ENCODE measurements at places on chromosomes 11 and 22.

DNA sequence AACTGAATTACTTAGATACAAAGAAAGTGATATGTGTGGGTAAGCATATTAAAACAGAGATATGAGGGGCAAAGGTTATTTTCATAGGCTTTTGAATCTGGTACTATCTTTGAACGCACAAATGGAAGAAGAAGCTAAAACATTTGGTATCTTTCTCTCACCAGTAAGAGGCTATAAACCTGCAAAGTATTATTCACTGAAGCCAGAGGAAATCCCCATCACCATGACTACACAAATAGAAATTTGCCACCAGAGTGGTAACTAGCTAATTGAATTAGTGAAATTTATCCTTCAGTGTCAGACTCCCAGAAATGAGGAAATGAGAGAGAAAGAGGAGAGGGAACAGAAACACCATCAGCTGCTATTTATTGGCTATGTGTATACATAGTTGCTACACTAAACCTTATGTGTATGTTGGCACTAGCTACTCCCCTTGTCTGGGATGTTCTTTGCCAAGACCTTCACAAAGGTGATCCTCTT, 503.4 kb downstream of the DLG2 start:
- DNase-seq: no peak

- no peak for DNase-seq
Observed at GRCh38 chr11:115316696-115317095, 187.5 kb downstream of the CADM1 start.

GRCh38 chr22:33837826-33838225, 82.5 kb downstream of the LARGE1 start:
- no peak for DNase-seq

- no peak for DNase-seq
Observed at GRCh38 chr11:340539-341512, 20.2 kb upstream of the IFITM3 start.

DNA sequence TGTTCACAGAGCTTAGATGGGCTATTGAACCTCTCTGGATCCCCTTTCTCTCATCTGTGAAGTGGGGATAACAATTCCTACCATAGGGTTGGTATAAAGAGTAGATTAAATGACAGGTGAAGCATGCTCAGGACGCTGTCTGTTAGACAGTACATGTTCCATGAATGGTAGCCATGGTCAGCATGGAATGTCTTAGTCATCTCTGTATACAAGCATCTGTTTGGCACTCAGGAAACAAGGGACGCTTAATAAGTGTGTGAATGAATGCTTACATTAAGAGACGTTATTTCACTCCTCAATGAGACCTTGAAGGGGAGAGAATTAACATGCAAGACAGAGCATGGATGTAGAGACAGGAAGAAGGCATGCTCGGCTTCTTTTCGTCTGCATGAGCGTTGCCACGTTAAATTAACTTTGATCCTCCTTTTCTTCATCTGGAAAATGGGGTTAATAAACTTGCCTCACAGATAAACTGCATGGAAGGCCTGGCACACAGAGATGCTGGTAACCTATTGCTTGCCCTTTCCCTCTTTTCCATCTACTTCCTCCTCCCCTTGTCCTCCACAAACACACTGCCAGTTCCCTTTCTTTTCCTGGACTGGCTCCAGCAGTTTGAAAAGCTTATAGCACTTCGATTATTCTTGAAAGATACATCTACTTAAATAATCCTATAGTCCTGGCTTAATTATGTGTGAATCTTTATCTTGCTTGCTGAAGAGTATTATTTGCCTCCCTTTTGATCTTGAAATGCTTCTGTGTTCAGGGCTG, 267.2 kb upstream of the MTNR1B start:
- no peak for DNase-seq

GRCh38 chr22:46678003-46678657, 57.9 kb downstream of the GRAMD4 start:
- no peak for DNase-seq

- no peak for DNase-seq
Observed at GRCh38 chr11:16037179-16037578, 319.2 kb downstream of the SOX6 start.

GRCh38 chr11:49202287-49202976, 6.0 kb downstream of the FOLH1 start:
- DNase-seq: no peak

- DNase-seq: no peak
Observed at GRCh38 chr11:66607126-66607834, 9.2 kb upstream of the RBM14 start.

DNA sequence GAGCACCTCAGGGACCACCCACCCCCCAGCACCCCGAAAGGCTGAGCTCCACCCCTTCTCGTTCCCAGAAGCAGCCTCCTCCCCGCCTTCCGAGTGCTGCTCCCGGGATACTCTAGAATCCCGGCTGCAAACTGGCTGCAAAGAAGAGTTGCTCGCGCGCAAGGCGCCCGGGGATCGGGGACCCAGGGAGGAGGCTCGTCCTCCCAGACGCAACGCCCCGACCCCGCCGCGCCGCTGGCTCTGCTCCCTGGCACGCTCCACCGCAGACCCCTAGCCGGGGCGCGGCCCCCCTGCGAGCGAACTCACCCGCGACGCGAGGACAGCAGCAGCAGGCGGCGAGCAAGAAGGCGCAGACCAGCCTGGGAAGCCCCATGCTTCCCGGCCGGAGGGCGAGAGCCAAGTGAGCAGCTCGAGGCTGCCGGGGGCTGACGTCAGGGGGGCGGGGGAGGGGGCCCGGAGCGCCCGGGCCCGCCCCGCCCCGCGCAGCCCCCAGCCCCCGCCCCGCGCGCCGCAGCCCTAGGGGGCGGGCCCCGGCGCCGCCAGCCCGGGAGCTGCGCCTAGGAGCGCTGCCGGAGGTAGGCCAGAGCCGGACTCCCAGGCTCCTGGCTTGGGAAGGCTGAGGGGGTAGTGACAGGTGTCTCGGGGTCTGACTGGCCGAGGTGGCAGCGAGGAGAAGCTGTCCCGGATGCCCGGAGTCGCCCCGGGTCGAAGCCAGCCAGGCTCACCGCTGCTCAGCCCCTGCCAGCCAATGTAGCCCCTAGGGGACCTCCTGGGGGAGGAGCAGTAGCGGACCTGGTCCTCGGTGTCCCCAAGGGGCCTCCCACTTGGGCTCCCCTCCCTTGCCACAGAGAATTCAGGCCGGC, at the start of gene MCAM:
MCAM (minus strand) TSS at position 402 of the 863 bp plus-strand sequence; CDS start at position 373, 29 bp downstream.
- DNase-seq: no peak

DNA sequence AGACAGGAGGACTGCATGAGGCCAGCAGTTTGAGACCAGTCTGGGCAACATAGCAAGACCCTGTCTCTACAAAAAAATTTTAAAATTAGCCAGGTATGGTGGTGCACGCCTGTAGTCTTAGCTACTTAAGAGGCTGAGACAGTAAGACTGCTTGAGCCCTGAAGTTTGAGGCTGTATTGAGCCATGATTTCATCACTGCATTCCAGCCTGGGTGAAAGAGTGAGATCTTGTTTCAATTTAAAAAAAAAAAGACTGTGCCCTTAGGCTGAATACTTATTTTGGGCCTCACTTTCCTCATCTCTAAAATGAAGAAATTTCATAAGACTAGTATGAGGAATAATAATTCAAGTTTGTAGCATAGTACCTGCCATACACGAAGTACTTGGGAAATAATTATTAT, 6.9 kb downstream of the AQP11 start:
- DNase-seq: no peak

GRCh38 chr11:32006799-32007388, 84.0 kb upstream of the RCN1 start:
- peak; percentile 7 for DNase-seq

DNA sequence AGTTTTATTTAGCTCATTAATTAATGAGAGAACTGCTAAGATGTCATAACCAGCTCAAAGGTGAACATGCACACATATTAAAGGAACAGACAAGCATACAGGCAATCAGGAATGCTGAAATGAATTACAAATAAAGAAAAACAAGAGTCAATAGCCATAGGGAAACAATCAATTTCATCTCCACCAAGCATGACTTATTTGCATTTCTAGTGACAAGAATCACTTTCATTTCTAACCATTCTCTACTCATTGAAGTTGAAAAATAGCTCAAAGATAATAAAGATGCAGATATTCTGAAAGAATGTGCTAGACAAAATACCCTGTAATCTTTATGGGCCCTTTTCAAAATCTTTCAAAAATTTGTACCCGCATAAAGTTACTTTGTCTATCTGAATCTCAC, 23.2 kb downstream of the ISX start:
- no peak for DNase-seq

DNA sequence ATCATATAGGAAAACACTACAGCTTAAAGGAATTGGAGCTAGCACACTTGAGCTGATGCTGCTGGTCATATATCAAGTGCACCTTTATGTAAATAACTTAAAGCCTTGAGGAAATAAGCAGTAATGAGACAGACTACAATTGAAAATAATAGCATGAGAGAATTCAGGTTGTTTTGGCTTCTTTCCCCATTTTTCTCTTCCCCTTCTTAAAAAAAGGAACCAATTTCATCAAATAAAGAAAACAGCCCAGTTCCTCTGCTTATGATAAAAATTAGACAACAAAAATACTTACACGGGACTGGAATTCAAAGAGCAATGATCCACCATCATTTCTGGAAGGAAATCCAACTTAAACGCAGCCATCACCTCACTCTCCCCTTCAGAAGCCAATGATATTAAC, 50.2 kb upstream of the RAPSN start:
- DNase-seq: no peak

DNA sequence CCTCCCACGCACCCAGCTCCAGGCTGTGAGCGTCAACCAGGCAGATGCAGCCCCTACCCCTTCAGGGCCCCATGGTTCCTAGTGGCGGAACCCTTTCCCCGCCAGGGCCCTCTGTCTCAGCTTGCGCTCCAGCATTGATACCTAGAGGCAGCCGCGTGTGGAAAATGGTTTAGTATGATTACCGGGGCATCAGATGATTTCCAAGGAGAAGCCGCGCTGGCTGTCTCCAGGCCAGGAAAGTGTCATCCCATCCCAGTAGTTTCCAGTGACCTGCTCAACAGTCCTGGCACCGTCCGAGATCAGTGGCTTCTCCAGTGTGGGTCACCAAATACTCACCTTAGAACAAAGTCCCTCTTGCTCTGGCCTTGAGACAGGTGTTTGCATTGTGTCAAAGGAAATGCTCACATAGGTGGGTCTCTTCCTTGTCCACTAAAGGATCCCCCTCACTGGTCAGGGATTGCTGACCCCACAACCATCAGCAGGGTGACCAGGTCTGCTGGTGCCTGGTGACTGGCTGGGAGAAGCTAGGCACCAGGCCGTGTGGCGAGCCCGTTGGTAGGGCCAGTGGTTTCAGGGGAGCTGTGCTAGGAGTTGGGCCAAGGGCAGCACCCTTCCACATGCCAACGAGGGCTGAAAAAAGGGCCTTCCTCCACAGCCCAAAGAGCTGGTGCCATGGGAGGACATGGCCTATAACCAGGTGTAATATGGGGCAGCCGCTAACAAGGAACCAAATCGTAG, 109.4 kb downstream of the MORC2 start:
- DNase-seq: no peak

GRCh38 chr11:59272771-59273372, 60.1 kb upstream of the MPEG1 start:
- DNase-seq: no peak

DNA sequence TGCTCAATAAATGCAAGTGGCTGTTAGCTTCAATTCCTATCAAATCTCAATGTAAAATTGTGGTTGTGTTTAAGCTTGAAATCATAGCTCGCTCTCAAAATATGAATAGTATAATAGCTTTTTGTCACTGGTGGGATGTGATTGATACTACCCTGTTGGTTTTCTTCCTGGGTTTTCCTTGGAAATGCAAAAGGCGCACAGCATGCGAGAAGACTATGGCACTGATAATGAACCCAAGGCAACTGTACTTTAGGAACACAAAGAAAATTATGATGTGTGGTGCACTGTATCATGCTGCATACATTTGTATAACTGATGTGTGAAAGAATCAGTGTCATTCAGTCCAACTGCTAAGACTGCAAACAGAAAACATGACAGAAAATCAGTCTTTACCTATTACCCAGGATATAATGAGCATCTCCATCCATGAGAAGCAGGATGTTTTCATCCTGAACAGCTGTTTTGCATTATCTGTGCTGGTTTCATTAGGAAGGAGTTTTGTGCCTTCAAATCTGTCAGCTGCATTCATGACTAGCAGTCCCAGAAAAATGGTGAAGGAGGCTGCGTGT, 101.2 kb downstream of the TRPC6 start:
- DNase-seq: no peak

GRCh38 chr22:48393041-48393370, 1434.7 kb downstream of the BRD1 start:
- DNase-seq: no peak

- no peak for DNase-seq
Observed at GRCh38 chr22:40759294-40759840, 59.8 kb downstream of the SLC25A17 start.

DNA sequence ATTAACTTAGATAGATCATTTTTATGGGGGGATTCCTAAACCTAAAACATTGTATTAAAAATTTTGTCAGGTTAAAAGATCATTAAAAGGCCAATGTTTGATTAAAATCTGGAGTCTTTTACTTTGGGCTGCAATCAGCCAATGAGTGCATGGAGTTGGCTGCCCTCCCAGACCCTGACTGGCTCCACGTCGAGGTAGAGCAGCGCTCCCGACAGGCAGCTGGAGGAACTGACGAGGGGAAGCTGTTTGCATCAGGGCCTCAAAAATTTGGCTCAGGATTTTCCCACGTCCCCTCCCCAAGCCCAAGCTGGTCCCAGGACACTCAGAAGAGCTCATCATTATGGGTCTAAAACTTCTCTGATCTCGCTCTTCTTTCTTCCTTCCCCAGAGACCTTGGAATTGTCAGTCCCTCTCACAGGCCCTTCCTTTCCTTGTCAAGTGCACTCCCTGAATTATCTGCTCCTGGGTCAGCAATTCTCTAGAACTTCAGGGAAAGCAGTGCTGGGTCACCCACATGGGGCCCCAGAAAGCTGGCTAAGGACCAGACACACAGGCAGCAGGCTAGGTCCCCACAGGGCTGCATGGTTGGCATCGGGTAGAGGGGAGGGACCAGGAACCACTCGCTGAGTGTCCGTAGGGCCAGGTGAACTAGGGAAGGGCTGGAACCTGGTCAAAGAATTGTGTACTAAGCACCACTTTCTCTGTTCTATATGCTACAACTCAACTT, 119.6 kb upstream of the IGLL5 start:
- no peak for DNase-seq

DNA sequence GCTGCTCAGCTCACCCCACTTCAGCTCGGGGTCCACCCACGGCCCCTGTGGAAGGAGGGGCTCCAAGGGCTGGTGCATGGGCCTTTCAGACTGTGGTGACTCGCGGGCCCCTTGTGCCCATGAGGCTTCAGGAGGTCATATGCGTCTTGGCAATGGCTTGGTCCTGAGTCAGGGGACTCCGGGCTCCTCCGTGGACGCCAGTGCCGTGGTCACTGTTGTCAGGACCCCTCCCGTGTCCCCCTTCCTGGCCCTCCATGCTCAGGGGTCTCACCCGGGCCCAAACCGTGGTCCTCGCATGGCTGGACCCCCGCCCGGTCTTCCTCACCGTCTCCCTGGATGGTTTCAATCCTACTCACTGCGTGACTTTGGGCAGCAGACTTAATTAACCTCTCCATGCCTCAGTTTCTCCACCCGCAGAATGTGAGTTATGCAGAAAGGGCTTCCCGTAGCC, 436.4 kb downstream of the TBC1D22A start:
- no peak for DNase-seq

DNA sequence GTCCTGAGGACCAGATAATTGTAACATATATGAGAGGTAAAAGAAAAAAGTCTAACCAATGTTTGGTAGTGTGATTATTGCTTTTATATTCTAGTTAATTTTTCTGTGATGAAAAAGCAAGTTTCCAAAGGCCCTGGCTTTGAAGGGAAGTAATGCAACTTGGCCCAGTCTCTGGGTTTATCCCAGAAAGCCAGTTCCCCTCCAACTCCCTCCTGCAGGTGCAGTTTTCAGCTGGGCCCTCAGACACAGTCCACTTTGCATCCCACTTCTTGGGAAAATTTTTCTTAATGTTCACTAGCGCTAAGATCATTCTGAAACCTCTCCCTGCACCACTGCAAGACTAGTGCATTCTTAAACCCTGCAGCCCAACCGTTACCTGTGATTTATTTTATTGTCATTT, 586.8 kb downstream of the NTM start:
- DNase-seq: no peak

Data from kidney capillary endothelial cell (primary cell).